GM12891 (cell line): ENCODE measurements at places on chromosomes 2 and 18.
A peak's percentile ranks its signal among the peaks of the same experiment; 100 is the strongest.

GRCh38 chr2:240498171-240498957 lies 59.4 kb downstream of the ANKMY1 start:
- DNase-seq = no peak

DNA sequence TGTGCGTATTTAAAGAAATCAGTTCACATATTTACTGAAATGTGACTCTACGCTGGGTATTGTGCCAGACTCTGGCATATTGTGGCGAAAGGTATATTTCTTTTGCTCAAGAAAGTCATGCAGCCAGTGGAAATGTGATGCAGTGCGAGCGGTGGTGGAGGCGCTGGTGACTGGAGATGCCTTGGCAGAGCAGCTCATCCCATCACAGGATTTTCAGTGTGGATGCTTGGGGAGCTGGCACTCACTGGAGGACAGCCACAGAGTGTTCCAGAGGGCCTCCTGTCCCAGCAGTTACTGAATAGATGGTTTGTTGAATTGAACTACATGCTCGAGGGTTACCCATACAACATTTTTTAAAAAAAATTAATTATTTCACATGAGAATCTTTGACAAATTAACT lies 117.6 kb downstream of the ZNF407 start:
- no peak for DNase-seq

- DNase-seq = no peak
Measured at GRCh38 chr18:27546991-27547390, 361.9 kb upstream of the CHST9 start.

DNA sequence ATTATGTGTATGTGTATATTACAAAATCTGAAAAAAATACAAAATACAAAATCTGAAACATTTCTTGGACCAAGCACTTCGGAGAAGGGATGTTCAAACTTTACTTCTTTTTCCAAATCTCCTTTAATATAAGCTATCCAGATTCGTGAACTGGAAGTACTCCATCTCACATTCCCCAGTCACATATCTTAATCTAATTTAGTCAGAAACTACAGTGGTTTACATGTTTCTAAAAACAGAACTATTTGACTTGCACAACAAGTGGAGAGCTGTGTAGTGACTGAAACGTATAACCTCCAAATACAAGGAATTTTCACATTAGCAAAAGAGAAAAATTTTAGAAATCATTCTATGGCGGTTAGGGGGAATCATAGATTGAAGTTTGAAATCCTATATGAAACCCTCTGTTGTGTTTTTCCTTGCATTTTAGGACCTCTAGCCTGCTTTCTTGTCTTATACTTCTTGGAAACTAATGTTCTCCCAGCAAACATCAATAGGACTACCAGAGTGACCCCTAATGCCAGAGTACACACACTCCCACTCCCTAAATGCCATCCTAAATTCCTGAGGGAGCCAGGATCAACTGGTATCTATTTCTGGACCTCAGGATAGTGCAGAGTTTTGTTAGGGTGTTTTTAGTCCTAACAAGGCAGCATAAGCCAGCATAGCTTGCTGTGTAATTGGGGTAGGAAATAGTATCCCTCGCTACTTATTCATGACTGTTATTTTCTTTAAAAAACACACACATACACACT lies 30.2 kb upstream of the ROCK1 start:
- DNase-seq = no peak

- DNase-seq = peak; percentile 54
Measured at GRCh38 chr2:23925702-23926289, 1.1 kb downstream of the ATAD2B start.

- DNase-seq = peak; percentile 39
Measured at GRCh38 chr2:96267159-96267971, 1.3 kb downstream of the CIAO1 start.

DNA sequence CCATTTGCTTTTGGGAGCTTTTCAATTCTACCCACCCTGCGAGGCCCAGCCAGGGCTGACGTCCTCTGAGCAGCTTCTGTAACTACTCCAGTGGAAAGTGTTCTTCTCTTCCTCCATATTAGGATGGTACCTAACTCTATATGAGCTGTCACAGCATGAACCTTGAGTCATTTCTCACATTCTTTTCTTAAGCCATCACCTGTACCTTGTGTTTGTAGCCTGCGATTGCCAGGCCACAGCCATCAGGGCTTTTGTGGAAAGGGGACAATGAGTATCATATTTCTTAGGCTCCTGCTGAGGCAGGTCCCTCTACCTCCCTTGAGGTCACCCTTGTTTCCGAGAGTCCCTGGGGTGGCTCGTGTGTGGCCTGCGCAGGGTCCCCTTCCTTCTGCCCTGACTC lies 144.5 kb upstream of the DLX2 start:
- no peak for DNase-seq

DNA sequence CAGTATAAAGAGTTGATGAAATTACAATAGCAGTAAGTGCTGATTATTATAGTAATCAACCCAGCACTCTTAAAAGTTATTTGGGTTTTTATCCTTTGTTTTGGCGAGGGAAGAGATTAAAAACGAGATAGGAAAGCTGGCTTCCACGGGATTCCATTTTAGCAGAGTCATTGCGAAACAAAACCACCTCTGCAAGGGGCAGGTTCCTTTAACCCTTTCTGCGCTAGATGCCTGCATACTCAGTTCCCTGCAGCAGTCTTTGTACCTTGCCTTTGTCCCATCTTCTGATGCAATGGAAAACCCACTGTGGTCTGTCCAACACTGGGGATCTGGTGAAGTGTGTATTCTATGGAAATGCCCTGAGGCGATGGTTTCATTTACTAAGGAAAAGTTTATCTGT lies 2.7 kb downstream of the YPEL5 start:
- no peak for DNase-seq

- DNase-seq = no peak
Measured at GRCh38 chr18:61832858-61833257, 59.9 kb downstream of the RNF152 start.

DNA sequence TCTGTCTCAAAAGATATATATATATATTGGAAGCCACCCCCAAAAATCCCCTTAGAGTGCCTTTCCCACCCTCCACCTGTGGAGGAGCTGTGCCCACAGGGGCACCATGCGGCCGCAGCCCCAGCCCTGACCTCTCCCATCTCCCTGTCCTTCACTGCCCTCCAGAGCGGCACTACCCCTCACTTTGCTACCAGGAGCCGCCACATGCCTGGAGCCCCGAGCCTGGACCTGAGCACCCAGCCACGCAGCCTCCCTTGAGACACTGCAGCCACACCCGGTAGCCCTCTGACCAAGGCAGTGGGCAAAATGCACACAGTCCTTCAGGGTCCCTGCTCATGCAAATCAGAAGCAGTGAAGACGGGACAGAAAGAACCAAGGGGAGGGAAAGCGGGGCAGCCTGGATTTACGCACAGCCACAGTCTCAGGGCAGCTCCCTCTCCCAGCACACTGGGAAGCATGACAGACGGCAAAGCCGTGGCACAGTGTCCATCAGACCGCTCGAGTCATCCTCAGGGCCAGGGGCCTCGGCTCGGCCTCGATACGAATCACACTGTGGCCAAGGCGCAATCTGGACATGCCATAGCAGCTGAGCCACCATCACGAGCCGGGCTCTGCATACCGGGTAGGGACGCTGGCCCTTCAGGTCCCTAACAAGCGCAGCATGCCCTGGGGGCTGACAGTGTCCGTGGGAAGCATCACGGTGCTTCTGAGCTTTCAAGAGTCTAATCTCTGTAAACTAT lies 10.1 kb downstream of the HDAC4 start:
- no peak for DNase-seq

DNA sequence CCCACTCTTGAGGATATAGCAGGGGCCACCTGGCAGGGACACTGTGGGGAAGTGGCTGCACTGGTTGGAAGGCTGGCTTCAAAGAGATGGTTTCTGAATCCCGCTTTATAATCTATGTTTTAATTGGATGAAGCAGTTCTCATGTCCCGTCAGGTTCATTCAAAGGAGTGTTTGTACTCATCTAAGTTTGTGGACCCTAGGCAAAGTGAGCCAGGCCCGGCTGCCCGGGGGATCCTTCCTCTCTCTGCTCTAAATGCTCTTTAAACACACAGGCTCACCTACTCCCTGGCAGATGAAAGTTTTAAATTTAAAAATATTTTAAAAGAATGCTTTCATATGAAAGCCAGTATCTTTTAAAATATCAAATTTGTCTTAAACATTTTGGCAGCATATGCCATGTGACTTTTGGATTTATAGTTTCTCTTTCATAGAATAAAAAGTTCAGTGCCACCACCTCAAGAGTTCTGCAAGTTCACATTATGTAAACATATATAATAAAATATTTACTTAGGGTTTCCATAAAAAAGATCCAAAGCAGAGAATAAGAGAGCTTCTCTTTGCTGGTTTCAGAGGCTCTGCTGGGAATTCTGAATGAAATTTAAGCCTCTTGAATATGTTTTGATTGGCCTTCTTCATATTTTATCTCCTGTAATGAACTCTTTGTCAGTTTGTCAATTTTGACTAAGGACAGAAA lies 143.5 kb upstream of the ALPP start:
- DNase-seq = no peak

- DNase-seq = peak; percentile 1
Measured at GRCh38 chr2:155815851-155816250, 516.7 kb downstream of the NR4A2 start.

- DNase-seq = no peak
Measured at GRCh38 chr18:25223211-25223610, 128.8 kb downstream of the ZNF521 start.

GRCh38 chr2:74863802-74864248 lies 29.9 kb downstream of the HK2 start:
- no peak for DNase-seq

DNA sequence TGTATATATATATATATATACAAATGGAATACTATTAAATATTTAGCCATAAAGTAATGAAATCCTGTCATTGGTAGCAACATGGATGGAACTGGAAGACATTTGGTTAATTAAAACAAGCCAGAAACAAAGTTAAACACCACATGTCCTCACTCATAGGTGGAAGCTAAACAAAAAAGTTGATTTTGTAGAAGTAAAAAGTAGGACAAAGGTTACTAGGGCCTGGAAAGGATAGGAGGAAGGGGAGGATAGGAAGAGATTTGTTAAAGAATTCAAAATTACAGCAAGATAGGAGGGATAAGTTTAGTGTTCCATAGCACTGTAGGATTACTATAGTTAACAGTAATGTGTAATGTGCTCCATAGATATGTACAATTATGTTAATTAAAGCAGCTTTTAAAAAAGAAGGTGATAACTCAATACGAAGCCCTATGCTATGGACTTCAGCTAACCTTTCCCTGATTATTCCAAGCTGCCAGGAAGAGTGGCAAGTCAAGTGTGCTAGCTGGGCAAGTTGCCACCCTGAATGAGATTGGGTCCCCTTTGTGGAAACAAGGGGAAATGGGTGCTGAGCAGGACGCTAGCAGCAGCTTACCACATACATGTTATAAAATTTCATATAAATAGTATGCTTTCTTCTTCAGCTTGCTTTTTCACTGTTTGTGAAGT lies 12.3 kb downstream of the MERTK start:
- DNase-seq = no peak

DNA sequence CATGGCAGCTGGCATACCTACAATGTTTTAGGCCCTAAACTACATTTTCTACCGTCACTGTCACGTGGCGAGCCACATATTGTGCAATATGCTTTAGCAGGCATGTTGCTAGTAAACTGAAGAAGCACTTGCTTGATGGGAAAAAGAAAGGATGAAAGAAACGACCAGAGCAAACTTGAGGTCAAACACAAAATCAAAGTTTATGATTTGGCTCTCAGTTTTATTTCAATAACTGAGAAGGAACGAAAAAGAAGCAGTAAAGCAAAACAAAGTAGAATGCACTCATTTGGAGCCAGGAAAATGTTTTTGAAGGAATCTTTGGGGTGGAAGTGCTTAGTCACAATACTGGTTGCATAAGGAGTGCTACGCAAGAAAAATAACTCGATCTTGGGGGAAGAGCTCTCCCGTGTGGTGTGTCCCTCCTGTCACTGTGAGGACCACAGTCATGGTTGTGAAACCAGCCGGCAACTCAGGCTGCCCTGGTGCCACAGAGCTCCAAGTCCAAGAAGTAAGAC lies 349.8 kb downstream of the RBM43 start:
- no peak for DNase-seq

- no peak for DNase-seq
Measured at GRCh38 chr2:193556766-193557470, 1362.2 kb upstream of the TMEFF2 start.

DNA sequence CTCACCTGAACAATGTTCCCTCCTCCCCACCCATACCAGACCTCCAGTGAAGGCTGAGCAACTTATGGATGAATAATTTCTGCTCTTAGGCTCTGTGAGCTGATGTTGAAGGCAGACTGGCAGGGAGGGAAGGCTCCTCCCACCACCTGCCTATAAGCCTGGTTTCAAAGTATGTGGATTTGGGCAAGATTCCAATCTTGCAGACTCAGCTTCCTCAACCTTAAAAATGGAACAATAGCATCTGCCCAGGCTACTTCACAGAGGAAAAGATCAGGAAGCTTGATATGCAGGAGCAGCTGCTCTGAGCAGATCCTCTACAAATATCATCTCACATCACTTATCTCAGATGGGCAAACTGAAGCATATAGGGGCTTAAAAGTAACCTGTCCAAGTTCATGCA lies 112.2 kb downstream of the ZFP36L2 start:
- no peak for DNase-seq

- no peak for DNase-seq
Measured at GRCh38 chr2:192122946-192123345, 71.8 kb downstream of the TMEFF2 start.

GRCh38 chr18:39701055-39701783 lies 2135.6 kb upstream of the CELF4 start:
- DNase-seq = no peak

DNA sequence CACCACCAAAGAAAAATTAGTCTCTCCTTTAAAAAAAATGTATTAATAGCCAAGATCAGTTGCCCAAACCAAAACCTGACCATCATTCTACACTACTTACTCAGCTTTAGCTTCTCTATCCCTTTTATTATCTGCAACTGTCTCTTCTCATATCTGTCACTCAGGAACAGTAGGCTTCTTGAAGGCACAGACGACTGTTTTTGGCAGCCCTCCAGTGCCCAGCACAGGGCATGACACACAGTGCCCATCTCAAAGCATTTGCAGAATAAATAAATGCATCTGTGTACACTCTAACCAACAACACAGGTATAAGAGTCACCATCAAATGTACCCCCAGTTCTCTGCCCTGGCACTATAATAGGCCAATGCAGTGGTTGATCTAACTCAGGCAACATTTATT lies 117.2 kb downstream of the UXS1 start:
- no peak for DNase-seq

DNA sequence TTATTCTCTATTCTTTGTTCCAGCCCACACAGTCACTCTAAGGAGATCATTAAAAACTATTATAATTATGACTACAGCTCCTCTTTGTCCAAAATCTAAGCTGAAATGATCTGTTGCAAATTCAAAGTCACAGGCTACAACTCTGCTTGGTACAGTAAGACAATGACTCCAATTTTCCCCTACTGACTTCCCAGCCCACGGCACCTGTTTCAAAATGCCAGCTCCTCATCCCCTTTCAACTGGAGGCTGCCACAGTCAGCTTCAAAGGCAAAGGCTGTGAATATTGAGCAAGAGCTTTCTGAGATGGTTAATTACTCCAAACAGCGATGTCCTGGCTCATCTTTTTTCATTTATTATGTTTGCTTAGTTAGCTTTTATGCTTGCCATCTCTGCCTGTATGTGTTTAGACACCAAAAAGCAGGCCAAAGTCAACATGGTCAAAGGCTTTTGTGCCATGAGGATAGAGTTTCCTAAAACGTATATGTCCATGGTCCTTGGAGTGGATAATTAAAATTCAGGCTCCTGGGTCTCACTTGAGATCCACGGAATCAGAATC lies 141.1 kb downstream of the DOCK10 start:
- no peak for DNase-seq

GRCh38 chr2:64213532-64214275 lies 69.5 kb upstream of the PELI1 start:
- no peak for DNase-seq

GRCh38 chr2:216499641-216500218 lies 1.1 kb downstream of the RPL37A start:
- no peak for DNase-seq
